ENCODE measurements at places on chromosomes 5 and 9. TPM values are rescaled to one million over a fixed set of nuclear protein-coding genes. Genes with fewer than 3 reads are reported as not detected.

MAMDC2 gene
- 25.9 TPM for polyA plus RNA-seq

SPATA31D4 gene
- polyA plus RNA-seq: not detected

PCDHGA4 gene
- 3.8 TPM for polyA plus RNA-seq

NOL6 gene
- 14.5 TPM for polyA plus RNA-seq

MARCOL gene
- polyA plus RNA-seq: not detected

SERINC5 gene
- polyA plus RNA-seq: 19.1 TPM

NPM1 gene
- 3,932 TPM for polyA plus RNA-seq

PCDHGA5 gene
- polyA plus RNA-seq: 3.2 TPM

PLK2 gene
- polyA plus RNA-seq: 37.6 TPM

SURF1 gene
- polyA plus RNA-seq: 51.3 TPM

OTULINL gene
- 5.6 TPM for polyA plus RNA-seq

SLU7 gene
- 26.9 TPM for polyA plus RNA-seq

SLC22A4 gene
- 1.7 TPM for polyA plus RNA-seq

C5orf52 gene
- polyA plus RNA-seq: not detected

CCDC69 gene
- 27.8 TPM for polyA plus RNA-seq

ARL14EPL gene
- 0.88 TPM for polyA plus RNA-seq

IQGAP2 gene
- 13.9 TPM for polyA plus RNA-seq

ZNG1A gene
- 19.6 TPM for polyA plus RNA-seq

NRARP gene
- 3.4 TPM for polyA plus RNA-seq

LVRN gene
- 1.6 TPM for polyA plus RNA-seq

MYMK gene
- not detected for polyA plus RNA-seq

SMIM33 gene
- polyA plus RNA-seq: not detected

SLC6A19 gene
- polyA plus RNA-seq: not detected

ACTBL2 gene
- polyA plus RNA-seq: not detected

PCA3 gene
- not detected for polyA plus RNA-seq

PCDHGC4 gene
- 0.22 TPM for polyA plus RNA-seq

PCDHB8 gene
- polyA plus RNA-seq: 0.42 TPM

PTGES gene
- polyA plus RNA-seq: 22.6 TPM

ABCA1 gene
- 7.4 TPM for polyA plus RNA-seq

PCDHA9 gene
- polyA plus RNA-seq: not detected

FCN1 gene
- polyA plus RNA-seq: 1.4 TPM

IL3 gene
- not detected for polyA plus RNA-seq
